ENCODE measurements at places on chromosomes 5 and 9.

- no peak for DNase-seq
Measured at GRCh38 chr9:91138760-91139159, 223.0 kb downstream of the AUH start.

DNA sequence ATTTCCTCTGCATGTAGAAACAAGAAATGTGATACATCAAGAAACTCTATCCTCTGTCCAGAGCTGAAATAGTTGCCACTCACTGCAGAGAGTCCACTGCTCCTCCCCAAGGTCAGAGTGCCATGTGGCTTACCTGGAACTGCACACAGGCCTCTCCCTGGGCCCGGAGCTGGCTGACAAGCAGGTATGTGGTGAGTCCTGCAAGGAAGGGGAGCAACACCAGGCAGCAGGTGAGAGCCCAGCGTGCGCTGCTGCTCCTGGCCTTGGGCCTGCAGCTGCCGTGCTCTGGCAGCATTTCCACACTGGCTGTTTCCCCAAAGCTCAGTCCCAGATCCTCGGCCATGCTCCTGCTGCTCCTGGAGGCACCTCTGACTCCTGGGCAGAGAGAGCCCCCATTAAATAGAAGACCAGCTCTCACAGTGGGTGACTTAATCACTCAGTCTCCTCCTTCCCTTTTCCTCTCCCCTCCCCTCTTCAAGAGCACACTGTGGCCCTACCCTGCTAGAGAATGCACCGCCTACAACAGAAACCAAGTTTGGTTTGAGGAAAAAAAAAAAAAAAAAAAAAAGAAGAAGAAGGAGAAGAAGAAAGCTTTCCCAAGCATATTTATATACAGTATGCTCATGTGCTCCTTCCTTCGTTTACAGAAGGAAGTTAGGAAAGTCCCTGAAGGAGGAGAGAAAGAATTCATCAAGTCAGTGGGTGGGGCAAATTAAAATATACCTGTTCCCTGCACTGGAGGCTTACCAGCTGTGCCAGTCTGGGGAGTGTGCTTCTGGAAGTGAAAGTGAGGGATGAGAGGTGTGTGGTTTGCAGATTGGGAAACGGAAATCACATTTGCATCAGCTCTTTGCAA, at the start of gene TNFSF15:
Gene TNFSF15 (minus strand): TSS at position 370 of the 856 bp plus-strand sequence. CDS start 27 bp downstream, at position 343.
- DNase-seq = no peak

- no peak for DNase-seq
Measured at GRCh38 chr9:79661279-79661678, 89.5 kb downstream of the TLE4 start.

- no peak for DNase-seq
Measured at GRCh38 chr5:149301744-149302380, 30.2 kb downstream of the AFAP1L1 start.

- peak; percentile 42 for DNase-seq
Measured at GRCh38 chr5:113201715-113202114, 225.1 kb downstream of the DCP2 start.

GRCh38 chr5:123511290-123511647, 708 bp upstream of the CSNK1G3 start:
- no peak for DNase-seq

- DNase-seq = no peak
Measured at GRCh38 chr9:33065157-33066076, 11.1 kb downstream of the SMU1 start.

DNA sequence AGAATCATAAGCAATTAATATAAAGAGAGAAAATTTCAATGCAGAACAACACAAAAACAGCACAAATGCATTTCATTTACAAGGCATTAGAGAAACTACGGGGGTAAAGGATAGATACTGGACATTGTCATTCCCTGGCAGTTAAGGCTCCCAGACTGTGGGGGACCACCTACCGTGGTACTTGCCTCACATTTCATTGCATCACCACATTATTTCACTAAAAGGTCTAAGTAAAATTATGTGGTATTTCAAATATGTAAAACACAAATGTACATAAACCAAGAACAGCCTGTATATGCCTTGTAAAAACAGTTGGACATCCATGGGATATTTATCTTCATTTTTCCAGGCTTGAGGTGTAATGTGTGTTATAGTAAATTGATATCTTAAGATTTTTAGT, 571.2 kb upstream of the ZNF462 start:
- DNase-seq = no peak

DNA sequence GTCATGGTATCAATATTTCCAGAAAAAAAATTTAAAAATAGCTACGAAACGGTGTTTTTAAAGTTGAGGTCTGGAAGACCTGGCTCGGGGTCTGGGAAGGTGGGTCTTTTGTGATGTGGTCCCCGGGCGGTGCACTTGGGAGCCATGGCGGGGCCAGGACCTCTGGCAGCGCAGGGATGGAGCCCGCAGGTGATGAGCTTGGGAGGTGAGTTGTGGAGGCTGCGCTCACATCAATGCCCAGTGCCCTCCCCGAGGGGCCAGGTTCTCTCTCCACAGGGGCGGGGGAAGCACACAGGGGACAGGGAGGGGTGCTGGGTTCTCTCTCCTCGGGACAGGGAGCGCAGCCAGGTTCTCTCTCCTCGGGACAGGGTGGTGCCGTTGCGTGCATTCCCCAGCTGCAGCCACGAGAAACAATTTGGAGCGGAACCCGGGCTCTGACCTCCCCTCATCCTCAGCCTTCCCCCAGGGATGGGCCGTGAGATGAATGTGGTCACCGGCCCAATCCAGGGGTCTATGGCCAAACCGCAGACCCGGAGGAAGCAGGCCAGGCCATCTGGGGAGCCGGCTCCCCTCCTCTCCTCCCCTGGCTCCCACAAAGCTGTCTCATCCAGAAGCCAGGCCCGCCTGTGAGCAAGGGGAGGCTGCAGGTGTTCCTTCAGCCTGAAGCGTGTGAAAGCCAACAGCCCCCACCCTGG, 25.8 kb downstream of the DBH start:
- DNase-seq = no peak

DNA sequence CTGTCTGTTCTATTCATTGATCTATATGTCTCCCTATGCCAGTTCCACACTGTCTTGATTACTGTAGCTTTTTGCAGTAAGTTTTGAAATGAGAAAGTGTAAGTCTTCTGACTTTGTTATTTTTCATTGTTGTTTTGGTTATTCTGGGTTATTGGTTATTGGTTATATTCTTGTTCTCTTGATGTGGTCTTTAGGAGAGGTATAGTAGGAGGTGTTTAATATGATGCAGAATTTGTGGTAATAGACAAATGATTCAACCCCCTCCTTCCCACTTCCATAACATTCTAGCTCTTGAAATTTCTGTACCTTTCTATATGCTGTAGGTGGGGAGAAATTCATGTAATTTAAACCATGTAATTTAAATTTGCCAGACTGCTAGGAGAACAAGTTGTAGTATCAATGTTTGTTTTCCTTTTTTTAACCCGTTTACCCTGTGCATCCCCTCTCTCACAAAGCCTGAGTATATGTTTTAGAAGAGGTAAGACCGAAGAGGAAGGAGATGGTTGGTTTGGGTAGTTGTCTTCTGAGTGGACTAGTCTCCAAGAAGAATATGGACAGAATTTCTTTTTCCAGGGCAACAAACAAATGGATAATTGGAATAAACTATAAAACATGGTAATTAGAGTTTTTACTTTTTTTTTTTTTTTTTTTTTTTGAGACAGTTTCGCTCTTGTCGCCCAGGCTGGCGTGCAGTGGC, 19.2 kb downstream of the ANKHD1 start:
- no peak for DNase-seq

DNA sequence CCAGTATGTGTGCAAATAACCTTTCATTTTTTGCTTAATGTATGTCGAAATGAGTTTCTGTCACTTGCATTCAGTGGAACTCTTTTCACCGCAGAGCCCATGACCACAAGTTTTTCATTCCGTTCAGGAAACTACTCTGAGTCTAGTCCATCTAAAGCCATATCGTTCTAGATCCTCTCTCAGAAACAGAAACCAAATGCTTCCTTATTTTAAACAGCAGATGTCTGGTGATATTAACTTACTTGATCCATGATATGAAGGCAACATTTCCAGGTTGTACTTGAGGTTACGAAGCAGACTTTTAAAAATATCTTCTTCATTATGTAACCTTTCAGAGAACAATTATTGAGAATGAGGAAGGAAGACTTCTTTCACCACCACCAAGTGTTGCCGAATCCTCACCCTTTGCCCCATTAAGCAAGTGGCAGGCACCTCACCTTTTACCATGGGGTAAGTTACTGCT, 72.4 kb upstream of the GNAQ start:
- no peak for DNase-seq

DNA sequence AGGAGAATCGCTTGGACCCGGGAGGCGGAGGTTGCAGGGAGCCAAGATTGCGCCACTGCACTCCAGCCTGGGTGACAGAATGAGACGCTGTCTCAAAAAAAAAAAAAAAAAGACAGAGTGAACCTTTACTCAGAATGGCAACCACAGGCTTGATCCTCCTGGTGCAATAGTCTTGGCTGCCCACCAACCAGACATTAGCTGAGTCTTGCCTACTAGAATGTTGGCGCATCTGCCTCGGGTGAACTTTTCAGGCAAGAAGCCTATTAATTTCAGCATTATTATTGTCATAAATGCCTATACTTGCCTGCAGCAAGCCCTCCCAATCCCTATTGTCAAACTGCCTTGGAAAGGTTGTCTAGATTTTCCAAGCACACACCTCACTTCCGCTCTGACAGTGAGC, 4.2 kb downstream of the SERINC5 start:
- DNase-seq = no peak

DNA sequence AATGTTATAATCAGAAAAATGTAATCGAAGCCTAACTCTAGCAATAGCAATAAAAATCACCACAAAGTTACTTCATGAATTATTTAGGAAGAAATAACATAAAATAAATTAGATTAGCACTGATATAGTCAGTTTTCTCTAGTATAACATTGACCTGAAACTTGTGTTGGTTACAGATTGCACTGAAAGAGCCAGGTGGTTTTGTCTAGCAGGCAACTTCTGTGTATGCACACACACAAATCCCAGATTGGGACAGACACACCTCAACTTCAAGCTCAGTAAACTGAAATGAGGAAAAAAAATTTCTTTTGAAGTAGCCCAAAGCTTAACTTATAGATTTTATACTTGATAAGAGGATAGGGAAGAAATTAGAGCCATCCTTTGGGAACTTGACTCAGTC, 129.3 kb downstream of the EFNA5 start:
- DNase-seq = no peak

DNA sequence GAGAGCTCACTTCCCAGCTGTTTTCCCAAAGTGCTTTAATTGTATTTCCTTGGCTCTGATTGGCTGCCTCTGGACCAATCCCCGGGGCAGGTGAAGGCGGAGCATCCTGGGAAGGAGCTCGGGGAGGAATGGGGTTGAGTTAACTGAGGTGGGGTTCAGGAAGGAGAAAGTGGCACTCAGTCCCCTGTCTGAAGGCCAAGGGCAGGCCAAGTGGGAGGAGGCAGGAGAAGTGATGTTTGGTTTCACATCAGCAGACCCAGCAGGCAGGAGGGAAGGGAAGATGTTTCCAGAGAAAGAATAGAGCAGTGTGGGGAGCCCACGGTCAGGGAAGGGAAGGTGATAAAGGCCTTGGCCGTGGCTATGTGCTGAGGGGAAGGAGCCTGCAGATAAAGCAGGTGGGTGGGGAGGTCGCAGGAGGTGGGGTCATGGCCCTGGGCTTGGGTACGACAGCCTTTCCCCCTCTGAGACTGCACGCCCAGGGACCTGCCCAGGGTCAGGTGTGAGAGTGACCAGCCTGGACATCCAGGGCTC, 3.1 kb downstream of the TSPAN17 start:
- peak; percentile 46 for DNase-seq

GRCh38 chr5:60178101-60178500, 284.6 kb upstream of the PDE4D start:
- DNase-seq = no peak

- DNase-seq = no peak
Measured at GRCh38 chr9:38359689-38360385, 32.7 kb upstream of the ALDH1B1 start.

GRCh38 chr9:133151601-133152525, 11.9 kb downstream of the GBGT1 start:
- no peak for DNase-seq

GRCh38 chr5:111472096-111472495, 40.2 kb downstream of the STARD4 start:
- DNase-seq = no peak

GRCh38 chr5:179284751-179285631, 60.3 kb downstream of the ADAMTS2 start:
- DNase-seq = no peak

DNA sequence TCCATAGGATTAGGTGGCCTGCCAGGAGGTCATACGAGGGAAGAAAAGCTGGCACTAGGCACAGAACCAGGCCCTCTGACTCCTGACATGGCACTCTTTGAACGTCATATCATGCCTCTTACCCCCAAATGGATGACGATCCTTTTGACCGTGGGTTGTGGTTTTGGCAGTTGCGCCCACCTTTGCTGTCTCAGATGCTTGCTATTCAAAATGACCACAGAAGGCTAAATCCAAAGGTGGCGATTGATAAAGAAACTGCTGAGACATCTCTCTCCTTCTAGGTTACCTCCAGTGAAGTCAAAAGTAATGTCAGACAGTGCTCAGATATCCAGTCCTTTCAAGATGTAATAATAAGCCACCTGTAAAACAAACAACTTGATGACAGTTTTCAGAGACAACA, 385.0 kb downstream of the EFNA5 start:
- DNase-seq = no peak

DNA sequence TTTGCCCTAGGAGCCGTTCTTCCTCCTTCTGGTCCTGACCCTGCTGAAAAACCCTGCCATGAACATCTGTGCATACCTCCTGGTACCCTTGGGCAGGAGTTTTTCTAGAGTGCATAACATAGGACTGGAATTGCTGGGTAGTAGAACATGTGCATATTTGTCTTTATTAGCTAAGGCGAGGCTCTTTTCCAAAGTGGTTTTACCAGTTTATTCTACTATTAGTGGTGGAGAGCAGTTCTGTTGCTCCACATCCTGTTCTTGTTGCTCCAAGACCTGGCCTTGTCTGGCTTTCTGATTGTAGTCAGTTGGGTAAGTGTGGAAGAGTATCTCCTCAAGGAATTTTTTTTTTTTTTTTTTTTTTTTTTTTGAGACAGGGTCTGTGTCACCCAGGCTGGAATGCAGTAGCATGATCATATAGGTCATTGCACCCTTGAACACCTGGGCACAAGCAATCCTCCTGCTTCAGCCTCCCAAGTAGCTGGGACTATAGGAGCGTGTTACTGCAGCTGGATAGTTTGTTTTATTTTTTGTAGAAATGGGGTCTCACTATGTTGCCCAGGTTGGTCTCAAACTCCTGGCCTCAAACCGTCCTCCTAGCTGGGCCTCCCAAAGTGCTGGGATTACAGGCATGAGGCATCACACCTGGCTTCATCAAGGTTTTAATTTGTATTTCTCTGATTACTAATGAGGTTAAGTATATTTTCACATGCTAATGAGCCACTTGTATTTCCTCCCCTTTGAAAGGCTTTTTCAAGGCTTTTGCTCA, 85.2 kb downstream of the SPRY4 start:
- DNase-seq = no peak

GRCh38 chr9:125475385-125475784, 213.8 kb downstream of the GAPVD1 start:
- DNase-seq = no peak

GRCh38 chr5:93637697-93638096, 54.7 kb downstream of the NR2F1 start:
- no peak for DNase-seq

- no peak for DNase-seq
Measured at GRCh38 chr5:38846379-38847011, 683 bp downstream of the OSMR start.

All from NCI-H524 (cell line).